ENCODE measurements at places on chromosomes 5 and 9.
A peak's percentile ranks its signal among the peaks of the same experiment; 100 is the strongest.

- DNase-seq: no peak
These were observed 25.8 kb upstream of the GPX8 start for GRCh38 chr5:55134053-55134722.

DNA sequence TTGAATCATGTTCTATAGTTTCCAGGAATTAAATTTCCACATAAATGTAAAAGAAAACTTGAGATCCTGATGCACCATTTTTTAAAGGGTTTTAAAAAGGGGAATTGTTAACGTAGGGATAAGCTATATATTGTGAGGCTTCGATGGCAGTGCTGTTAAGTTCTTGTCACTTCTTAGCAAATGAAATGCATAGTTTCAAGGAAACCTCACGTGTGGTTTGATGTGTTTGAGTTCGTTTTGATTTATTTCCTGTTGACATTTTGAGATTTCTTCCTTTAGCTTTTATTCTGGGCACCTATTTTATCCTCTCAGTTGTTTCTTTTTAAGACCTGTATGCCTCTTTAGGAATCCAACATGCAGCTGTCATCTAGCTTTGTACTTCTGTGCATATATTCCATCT is 301.0 kb downstream of the DOCK8 start:
- no peak for DNase-seq

DNA sequence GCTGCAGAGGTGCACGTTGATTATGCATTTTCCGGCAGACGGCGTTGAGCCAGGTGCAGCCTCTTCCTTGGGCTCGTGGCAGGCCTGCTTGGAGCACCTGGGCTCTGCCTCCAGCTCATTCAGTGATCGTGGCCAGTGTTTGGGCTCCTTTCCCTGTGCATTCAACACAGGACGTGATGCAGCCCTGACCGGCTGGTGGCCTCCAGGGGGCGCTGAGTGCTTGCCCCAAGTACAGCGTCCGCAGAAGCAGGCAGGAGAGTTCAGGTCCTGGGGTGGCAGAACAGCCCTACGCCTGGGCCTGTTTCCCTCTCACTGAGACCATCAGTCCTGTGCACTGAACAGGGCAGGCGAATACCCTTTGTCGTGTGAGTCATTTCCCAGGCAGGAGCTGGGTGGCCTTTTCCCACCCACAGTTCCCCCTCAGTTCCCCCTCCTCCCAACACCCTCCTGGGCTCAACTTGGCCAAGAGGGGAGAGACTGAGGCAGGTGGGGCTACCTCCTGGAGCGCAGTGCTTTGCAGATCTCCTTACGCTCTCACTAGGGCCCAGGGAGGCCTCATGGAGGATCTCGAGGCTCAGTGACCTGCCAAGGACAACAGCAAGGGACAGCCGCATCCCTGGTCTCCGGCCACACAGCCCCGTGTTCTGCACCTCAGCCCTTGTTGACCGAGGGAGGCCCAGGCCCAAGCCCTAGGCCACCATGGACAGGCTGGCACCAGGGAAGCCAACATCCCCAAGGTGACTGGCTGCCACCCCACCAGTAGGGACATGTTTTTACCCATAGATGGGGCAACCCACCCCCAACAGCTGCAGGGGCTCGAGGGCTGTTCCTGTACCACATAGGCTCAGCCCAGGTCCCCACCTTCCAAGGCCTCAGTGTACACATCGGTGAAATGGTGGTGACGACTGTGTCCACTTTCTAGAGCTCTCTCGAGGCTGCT is 52.9 kb downstream of the LRSAM1 start:
- peak; percentile 54 for DNase-seq

- no peak for DNase-seq
These were observed 3.6 kb upstream of the DRD1 start for GRCh38 chr5:175447571-175447970.

DNA sequence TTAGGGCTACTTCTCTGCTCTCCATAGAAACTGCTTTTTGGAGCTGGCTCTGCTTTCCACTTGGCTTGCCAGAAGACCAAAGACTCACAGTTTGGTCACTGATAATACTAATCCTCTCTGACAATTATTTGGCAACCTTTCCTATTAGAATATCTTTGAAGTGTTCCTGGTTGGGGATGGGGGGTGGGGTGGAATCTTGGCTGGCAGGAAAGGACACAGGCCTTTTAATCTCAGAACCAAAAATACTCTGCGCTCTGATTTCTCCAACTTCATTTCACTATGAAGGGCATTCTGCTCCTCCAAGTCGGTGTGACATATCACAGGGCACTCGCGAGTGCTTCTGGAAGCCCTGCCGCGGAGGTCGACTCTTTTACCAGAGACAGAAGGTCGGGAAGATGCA is 1329.0 kb upstream of the WWC1 start:
- DNase-seq: no peak

- no peak for DNase-seq
These were observed 141.0 kb downstream of the CDK5RAP2 start for GRCh38 chr9:120438836-120439546.

- no peak for DNase-seq
These were observed 68.3 kb upstream of the SLC44A1 start for GRCh38 chr9:105176194-105176593.

- no peak for DNase-seq
These were observed 36.8 kb upstream of the NEK6 start for GRCh38 chr9:124220946-124221451.

GRCh38 chr9:100474082-100474923 is 1.4 kb downstream of the TMEFF1 start:
- no peak for DNase-seq

- DNase-seq: peak; percentile 49
These were observed 255.6 kb downstream of the NR3C1 start for GRCh38 chr5:143147902-143148301.

GRCh38 chr9:138045541-138046490 is 168.2 kb downstream of the CACNA1B start:
- no peak for DNase-seq

DNA sequence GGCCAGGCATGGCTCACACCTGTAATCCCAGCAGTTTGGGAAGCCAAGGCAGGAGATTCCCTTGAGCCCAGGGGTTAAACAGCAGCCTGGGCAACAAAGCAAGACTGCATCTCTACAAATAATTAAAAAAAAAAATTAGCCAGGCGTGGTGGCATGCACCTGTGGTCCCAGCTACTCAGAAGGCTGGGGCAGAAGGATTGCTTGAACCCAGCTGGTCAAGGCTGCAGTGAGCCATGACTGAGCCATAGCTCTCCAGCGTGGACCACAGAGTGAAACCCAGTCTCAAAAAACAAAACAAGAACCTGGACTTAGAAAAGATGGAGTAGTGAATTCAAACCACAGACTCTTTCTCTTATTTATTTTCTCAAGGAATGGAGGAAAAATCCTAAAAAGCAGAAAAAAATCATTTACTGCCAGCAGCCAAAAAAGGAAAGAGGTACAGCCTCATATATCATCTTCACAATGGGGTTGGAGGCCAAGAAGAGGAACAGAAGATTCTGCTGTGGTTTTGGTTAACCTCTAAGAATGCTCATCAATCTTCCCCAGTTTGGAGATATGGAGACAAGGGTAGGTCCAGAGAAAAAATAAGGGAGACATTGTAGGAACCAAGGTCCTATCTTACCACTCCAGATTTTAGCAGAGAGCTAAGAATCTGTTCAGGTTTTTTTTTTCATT is 40.0 kb upstream of the MYO10 start:
- peak; percentile 36 for DNase-seq

DNA sequence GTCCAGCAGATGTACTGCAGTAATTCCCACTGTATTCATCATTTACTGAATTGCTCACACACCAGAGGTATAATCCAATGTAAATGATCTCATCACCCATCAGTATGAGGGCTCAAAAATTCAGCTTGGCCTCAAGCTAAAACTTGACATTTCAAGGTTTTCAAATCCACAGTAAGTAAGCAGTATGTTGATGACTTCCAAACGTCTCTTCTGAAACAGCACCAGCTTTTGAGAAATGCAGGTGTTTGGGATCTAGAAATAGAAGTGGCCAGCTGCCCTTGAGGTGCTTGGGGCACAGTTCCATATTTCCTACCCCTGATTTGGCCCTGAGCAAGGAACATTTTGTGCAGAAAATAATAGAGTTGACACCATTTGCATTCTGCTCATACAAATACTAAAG is 388.0 kb upstream of the TUSC1 start:
- no peak for DNase-seq

- DNase-seq: no peak
These were observed 487.9 kb downstream of the ARHGEF28 start for GRCh38 chr5:74113927-74114326.

- DNase-seq: no peak
These were observed 23.7 kb upstream of the ANKH start for GRCh38 chr5:14895301-14895700.

DNA sequence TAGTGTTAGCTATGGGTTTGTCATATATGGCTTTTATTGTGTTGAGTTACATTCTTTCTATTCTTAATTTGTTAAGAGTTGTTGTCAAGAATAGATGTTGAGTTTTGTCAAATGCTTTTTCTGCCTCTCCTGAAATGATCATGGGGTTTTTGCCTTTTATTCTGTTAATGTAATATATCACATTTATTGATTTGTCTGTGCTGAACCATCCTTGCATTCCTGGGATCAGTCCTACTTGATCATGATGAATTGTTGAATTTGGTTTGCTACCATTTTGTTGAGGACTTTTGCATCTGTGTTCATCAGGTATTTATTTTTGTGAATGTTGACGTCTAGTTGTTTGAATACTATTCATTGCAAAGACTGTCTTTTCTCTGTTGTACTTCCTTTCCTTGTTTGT is 23.9 kb downstream of the RIC1 start:
- DNase-seq: no peak

DNA sequence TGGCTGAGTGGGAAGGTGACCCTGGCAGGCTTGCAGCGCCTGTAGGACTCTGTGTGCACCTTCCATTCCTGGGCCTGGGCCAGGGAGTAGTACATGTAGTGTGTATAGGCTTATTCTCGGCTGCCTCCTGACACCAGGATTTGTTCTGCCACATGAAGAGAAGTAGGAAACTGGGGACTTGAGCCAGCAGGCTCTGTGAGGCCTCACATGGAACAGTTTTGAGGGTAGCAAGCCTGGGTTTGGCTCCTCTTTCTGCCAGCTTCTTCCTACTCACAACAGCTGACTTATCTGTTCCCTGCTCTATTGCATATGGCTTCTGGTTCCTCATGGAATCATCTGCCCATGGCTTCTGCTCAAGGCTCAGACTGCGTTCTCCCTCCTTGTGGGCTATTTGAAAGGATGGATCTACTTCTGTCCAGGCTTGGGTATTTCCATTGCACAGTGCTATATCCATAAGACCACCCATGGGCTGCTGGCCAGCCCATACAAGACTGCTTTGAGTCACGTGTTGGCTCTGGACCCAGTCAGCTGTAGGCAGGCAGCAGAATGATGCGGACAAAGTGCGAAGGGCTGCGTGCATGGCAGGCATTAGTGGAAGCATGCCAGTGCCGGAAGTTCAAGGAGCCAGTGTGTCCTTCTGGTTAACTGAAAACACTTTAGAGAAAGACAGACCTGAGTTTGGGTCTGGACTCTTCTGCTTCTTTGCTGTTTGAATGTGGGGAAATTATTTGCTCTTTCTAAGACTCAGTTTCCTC is 11.0 kb upstream of the INSYN2B start:
- DNase-seq: no peak
